ENCODE measurements at places on chromosomes 5 and 9.

GRCh38 chr5:30667293-30667692 lies 526.2 kb upstream of the CDH6 start:
- DNase-seq = no peak

- no peak for DNase-seq
Observed at GRCh38 chr5:71977311-71977710, 130.0 kb upstream of the MAP1B start.

GRCh38 chr9:83960991-83961390 lies 19.0 kb downstream of the HNRNPK start:
- DNase-seq = no peak

GRCh38 chr9:91177661-91178280 lies 183.9 kb downstream of the AUH start:
- no peak for DNase-seq

All from osteoblast (primary cell).